Ammon's horn (tissue), 1 donor: ENCODE measurements at places on chromosomes 4 and X.

DNA sequence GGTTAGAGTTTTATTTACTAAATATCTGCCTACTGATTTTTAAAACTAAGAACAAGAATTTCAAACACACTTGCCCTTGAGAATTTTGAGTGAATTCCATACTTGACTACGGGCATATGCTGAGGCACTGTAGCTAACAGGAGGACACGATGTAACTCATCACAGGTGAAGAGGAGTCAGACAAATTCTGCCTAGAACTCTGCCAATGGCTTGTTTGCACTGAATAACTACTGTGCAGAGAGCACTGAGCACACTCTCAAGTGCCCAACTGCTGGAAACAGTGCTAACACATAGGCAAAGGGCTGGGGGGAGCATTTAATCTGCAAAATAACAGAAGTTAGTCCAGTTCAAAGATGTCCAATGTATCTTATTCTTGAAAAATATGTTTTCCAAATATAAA lies 104.4 kb downstream of the WDFY3 start:
- no peak for DNase-seq

GRCh38 chr4:92387459-92388069 lies 83.8 kb downstream of the GRID2 start:
- peak; percentile 75 for DNase-seq

GRCh38 chr4:80204433-80205011 lies 7.2 kb downstream of the PRDM8 start:
- DNase-seq: no peak

DNA sequence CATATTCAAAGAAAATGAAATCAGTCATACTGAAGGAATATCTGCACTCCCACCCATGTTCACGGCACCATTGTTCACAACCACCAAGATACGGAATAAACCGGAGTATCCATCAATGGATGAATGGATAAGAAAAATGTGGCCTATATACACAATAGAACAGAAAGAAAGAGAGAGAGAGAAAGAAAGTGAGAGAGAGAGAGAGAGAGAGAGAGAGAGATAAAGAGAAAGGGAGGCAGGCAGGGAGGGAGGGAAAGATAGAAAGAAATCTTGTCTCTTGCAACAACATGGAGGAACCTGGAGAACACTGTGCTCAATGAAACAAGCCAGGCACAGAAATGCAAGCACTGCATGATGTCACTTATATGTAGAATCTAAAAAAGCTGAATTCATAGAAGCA lies 52.4 kb downstream of the ANKRD17 start:
- DNase-seq: no peak

DNA sequence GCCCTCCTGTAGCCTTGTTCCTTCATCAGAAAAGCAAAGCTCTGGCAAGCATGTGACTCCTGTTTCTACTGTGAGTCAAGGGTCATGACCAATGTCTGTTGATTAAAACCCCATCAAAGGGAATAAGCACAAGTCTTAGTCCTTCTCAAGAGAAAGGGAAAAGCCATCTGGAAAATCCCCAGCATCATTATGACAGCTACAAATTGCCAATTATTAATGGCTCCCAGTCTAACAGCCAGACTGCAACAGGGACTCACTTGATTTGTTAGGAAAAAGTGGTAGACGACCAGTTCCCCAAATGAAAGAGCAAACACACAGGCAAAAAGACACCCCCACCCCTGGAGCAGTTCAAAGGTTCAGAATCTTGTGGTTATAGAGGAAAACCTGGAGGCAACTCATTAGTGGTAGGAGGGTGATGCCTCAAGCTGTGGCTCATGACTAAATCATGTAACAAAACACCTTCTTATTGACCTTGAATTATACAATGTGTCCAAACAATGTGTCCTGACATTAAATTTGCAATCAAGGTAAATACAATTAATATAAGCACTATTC lies 315.7 kb downstream of the HNRNPD start:
- no peak for DNase-seq

DNA sequence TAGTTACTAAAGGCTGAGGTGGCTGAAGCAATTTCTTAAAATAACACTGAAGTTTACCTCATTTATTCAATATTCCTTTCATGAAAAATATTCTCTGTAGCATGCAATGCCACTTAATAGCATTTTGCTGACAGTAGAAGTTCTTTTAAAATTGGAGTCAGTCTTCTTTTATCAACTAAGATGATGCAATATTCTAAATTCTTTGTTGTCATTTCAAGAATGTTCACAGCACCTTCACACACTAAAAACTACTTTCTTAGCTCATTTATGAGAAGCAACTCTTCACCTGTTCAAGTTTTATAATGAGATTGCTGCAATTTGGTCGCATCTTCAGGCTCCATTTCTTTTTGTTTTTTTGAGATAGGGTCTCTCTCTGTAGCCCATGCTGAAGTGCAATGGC lies 48.8 kb downstream of the ANAPC10 start:
- DNase-seq: no peak

DNA sequence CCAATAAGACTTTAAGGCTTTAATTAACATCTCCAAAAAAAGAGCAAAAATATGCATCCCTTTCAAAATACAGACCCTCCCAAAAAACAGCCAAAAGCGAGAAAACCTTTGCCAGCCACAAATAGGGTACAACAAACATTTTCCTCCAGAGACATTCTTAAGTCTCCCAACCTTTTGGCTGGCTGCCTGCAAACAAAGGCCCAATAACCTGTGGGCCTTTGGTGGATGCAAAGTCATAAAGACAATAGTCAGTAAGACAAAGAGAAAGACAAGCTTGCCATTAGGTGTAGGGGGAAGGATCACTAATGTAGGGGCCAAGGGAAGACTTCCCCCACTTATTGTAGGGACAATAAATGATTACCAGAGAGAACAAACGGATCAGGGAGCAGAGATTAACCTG lies 215.5 kb upstream of the ZFP42 start:
- no peak for DNase-seq

- DNase-seq: no peak
These were observed 12.7 kb downstream of the ADGRA3 start for GRCh38 chr4:22502895-22503814.

DNA sequence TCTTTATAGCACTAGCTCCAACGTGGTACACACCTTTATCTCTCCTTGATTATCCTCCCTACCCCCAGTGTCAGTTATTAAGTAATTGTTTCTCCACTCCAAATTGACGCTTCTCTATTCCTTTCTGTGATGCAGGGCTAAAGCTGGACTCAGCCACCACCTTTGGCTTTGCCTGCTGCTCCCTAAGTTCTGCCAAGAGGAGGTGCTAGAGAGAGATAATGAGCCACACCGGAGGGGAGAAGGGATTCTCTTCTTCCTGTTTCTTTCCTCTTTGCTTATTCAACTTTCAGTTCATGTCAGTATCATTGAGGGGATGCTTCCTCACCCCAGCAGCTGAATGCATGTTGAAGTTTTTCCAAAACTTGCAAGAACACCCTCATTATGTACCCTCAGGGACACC lies 176.5 kb downstream of the GBA3 start:
- DNase-seq: no peak

DNA sequence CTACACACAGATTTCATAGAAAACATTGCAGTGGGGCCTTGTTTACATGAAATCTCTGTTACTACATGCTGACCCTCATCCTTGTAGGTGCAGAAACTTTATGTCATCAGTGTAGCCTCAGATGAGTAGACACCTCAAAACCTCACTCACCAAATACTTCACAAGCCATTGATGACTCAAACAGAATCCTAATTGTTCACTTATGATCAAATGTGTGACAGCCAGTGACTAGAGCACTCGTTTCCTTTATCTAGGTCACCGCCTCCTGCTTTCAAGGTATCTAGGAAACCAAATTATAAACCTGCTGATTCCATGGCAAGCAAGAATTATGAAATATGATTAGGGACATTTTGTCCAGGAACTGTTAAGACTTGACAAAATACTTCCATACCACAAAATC lies 255.8 kb upstream of the GPRIN3 start:
- DNase-seq: peak; percentile 10

DNA sequence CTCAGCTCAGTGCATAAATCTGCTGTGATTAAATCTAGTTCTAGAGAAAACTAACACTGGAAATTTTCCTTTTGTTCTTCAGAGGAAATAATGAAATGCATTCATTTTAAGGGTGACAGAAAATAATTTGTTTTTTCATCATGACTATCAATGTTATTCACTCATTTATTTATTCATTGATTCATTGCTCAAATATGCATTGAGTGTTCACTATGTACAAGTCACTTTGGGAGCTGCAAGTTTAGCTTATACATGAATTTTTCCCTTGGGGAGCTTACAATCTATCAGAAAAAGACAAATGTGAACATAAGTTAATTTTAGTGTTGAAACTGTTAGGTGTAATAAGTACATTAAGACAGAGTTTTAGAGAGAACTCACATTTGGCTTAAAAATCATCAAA lies 897.8 kb downstream of the CENPC start:
- no peak for DNase-seq

DNA sequence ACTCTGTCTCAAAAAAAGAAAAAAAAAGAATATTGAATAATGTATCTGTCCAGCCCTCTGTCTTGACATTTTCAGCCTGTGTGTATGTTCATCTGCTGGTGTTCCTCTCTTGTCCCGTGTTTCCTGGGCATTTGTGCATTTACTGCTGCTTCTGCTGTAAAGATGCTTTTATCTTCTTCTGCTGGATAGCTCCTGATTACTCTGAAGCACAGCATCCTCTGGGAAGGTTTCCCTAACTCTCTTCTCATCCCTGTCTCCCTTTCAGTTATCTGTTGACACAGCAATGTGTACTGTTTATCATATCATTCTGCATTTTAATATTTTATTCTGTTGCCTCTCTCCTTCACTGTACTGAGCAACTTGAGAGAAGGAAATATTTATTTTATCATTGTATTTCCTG lies 74.2 kb upstream of the HPGD start:
- DNase-seq: no peak

GRCh38 chr4:127484117-127484516 lies 148.6 kb upstream of the INTU start:
- no peak for DNase-seq

GRCh38 chr4:38855466-38855865 lies 1.2 kb downstream of the TLR6 start:
- no peak for DNase-seq

GRCh38 chr4:123676890-123677229 lies 280.3 kb downstream of the SPRY1 start:
- no peak for DNase-seq

- DNase-seq: no peak
These were observed 37.5 kb downstream of the KDR start for GRCh38 chr4:55087913-55088260.

DNA sequence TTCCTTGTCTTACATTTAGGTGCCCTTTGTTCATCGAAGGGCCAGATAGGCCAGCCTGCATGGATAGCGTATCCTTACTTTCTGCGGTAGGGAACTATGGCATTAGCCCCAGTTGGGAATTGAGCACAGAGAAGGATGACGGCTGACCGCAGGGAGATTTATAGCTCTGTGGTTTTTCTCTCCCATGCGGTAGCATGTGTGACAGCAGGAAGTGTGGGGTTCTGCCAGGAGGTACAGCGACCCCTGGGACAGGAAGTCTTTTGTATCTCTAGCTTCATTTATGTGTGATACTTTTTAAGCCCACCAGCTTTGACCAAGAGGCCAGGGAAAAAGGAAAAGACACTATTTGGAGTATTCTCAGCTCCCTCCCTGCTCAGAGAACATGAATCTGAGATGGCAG lies 33.1 kb downstream of the GAB3 start:
- no peak for DNase-seq

GRCh38 chr4:38759113-38759789 lies 23.5 kb downstream of the TLR10 start:
- peak; percentile 97 for DNase-seq

DNA sequence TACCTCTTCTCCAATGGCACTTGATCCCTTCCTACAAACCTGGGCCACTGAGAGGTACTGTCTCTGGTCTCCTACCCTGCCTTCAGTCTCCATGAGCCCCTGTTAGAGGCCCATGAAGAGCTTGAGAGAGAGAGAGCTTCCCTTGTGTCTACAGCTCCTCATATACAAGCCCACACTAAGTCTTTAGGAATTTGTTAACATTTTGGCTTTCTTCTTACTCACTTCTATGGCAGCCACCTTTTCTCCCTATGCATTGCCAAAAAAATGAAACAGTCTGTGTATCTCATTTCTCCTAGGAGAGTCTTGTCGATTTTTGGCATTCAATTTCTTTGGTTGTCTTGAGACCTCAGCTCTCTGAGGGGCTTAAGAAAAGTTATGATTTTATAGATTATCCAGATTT lies 90.9 kb upstream of the LNX1 start:
- DNase-seq: no peak

DNA sequence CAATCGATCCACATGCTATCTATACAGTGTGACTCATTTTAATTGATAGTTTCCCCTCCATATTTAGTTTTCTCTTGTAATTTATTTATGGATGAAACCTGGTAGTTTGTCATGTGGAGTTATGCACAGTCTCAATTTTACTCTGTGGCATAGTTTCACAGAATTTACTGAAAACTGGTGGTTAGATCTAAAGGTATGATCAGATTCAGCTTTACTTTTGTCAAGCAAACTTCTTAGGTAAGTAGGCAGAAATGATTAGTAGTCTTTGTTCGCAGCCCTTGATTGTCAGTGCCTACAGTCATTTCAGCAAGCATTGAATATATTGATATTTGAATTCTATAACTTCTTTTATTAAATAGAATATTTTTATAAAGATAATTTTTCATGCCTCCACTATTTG lies 2.5 kb downstream of the ADD1 start:
- DNase-seq: no peak
